ENCODE measurements at places on chromosomes 7 and 10.

DNA sequence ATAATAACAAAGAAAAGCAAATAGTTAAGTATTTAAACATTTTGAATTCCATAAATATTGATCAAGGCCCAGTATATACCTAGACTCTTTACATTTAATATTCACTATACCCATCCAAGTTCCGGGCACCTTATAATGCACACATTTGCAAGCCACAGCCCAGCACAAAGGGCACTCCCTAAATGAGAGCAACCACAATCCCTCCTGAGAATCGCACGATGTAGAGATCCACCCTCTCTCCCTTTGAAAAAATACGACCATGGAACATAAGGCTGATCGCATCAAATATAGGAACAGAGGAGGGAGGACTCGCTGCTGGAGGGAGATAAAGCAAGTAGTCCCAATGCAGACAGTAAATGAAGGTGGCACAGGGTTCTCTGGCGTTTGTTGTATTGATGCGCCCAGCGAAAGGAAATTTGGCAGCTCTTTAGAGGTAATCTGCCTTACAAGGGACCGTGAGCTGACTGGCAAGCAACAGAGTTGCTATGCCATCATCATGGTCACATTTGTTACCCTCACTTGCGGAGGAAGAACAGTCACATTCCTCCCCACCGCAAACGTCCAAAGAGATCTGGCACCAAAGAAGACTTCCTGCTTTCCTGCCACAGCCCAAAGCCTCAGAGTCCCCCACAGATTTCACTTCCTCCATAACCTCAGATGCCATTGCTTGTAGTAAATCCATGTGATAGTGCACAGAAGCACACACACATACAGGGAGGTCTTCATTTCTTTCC, 16.1 kb upstream of the TAS2R40 start:
- no peak for DNase-seq

- no peak for DNase-seq
Observed at GRCh38 chr10:89644691-89644966, 413 bp downstream of the PANK1 start.

DNA sequence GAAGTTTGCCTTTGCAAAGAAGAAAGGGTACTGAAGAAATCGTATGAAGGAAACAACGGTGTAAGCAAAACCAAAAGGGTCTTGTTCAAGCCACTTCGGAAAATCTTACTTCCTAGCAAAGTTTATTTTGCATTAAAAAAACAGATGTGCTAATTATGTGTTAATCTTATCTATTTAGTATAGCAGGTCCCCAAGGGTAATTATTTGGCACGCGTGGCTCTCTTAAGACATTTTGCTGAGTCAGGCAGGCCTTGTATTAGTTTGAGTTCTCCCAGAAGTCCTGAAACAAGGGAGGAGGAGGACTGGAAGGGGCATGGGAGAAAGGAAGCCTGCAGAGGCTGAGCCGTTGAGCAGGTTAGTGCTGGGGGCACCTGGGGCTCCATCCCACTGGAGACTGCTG, 44.9 kb downstream of the TMEM178B start:
- DNase-seq, result no peak

- DNase-seq, result peak; percentile 59
Observed at GRCh38 chr10:52261362-52261761, 52.7 kb upstream of the DKK1 start.

DNA sequence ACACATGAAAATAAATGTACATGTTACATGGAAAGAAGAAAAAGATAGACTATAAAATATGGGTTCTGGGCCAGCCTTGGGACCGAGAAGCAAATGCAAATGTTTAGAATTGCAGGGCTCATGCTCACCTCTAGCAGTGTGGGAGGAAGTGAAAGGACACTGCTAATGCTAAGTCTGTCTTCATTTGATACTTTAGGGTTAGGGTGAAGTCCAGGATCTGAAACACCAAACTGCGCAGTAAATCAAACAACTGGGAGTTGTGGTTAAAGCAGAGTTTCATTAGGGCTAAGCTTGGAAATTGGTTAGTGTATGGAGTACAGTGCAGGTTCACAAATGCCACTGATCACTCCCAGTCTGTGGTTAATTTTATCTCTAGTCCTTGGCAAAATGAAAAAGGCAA, 73.2 kb upstream of the PDK4 start:
- DNase-seq, result no peak

- DNase-seq, result no peak
Observed at GRCh38 chr7:106870983-106871410, 5.9 kb downstream of the PIK3CG start.

DNA sequence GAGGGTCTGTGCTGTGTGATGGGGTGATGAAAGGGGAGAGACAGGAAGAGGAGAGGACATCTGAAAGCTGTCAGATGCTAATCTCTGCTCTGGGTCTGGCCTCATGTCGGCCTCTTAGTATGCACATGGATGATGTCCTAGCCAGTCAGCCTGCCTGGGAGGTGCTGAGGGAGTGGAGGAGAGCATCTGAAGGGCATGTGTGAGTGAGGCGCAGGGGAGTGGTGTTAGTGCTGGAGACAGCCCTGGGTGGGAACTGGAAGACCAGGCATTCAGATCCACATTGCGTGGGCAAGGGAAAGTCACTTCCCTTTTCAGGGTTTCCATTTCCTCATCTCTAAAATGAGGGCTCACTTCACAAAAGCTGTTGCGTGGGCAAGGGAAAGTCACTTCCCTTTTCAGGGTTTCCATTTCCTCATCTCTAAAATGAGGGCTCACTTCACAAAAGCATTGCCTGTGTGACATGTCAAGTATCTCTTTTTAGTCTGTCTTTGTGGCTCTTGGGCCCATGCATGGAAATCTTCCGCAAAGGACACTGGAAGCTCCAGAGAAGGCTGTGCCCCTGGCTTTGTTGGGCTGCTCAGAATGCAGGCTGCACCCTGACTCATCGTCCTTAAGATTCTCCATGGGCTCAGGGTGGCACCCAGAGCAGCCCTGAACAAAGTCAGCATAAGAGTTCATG, 10.0 kb downstream of the SFTPD start:
- DNase-seq, result no peak

DNA sequence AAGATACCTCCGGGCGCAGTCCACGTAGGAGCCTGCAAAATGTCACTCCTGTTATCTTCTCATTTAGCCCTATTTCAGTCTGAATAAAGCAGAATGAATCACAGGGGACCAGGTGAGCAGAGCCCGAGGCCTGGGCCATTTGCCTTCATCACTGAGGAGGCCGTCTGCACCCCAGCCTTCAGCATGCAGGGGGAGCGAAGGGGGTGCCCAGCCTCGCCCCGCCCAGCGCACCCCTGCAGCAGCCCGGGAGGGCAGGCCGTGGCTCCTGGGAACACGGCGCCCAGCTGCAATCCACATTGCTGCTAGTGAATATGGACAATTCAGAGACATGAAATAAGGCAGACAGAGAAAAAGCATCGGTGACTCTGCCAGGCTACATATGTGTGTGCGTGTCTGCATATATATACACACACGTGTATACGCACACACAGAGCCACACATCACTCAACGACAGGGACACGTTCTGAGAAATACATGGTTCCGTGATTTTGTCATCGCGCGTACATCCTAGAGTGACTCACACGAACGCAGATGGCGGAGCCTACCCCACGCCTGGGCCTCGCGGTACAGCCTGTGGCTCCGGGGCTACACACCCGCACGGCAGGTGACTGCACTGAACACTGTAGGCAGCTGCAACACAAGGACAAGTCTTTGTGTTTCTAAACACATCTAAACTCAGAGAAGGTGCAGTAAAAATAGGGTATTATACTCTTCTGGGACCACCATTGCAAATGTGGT, 15.2 kb upstream of the ELFN1 start:
- no peak for DNase-seq

DNA sequence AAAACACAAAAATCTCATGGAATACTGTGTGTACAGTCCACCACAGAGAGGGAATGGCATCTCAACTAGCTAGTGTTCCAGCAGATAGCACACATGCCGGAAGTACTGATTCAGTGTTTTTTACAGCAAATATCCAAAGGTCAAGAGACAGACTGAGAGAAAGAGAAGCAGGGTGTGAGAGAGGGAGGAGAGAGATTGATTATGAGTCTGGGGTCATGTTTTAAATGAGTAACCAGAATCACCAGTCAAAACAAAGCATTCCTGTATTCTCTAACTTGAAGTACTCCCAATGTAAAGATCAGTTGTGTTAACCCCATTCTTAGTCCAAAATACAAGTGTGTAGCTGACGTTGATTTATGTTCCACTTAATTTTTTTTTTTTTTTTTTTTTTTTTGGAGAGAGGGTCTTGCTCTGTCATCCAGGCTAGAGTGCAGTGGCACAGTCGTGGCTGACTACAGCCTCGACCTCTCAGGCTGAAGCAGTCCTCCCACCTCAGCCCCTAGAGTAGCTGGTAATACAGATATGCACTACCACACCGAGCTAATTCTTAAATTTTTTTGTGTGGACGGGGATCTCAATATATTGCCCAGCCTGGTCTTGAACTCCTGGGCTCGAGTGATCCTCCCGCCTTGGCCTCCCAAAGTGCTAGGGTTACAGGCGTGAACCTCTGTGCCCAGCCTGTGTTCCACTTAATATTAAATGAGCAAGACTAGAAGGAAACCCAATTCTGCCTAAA, 114.2 kb downstream of the TAF3 start:
- DNase-seq, result no peak

DNA sequence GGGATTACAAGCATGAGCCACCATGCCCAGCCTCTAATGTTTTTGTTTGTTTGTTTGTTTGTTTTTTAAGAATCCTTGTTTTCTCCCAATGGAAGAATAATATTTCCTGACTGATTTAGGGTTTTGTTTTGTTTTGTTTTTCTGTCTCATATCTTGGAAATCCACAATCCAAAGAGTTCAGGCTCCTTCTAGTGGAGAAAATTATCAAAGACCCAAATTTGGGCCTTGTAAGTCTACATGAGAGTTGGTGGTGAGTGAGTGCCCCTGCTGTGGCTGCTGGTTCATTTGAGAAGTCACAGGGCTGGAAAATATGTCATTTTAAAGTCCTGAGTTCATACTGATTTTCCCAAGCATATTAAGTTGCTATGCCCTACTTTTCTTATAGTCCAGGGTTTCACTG, 33.5 kb upstream of the KLHL7 start:
- no peak for DNase-seq

DNA sequence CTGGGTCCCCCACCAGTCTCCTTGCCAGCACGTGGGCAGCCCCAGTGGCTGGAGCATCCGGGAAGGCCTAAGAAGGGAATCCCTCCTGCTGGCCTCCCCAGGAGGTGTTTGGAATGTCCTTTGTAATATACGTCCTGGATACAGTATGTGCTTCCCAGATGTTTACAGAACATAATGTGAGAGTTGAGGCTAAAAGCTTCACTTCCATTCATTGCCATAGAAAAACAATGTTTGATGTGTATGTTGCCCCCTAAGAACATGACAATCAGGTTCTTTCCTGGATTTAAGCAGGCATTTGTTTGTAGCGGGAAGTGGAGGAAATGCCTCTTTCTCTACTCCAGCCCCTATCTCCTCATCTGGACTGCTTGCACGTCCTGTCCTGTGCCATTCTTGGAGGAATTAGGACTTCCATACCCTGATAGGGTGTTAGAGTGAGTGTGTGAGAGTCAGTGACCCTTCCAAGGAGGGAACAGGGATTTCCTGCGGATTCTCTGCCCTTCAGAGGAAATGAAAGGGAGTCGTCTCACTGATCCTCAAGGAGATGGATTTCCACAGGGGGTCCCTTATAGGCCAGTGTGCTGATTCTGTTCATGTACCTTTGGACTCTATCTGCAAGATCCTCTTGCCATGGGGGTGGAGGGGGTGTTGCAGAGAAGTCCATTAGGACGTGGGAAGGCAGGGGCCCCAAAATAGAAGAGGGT, 1.2 kb downstream of the IGFBP1 start:
- DNase-seq, result no peak

DNA sequence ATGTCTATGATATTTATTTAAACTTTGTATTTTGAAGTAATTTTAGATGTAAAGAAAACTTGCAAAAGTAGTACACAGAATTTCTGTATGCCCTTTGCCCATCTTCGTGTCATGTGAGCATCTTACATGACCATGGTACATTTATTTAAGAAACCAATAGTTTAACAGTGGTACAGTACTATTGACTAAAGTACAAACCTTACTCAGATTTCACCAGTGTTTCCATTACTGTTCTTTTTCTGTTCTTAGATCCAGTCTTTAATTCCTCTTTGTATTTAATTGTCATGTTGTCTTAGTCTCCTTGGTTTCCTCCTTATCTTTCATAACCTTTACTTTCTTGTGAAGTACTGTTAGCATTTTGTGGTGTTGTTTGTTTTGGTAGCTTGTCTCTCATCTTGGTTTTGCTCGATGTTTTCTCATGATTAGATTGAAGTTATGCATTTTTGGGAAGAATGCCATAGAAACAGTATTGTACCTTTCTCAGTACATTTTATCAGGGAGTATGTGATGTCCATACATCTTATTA, 24.1 kb downstream of the TAX1BP1 start:
- no peak for DNase-seq

- DNase-seq, result no peak
Observed at GRCh38 chr10:95566136-95566535, 5.0 kb upstream of the SORBS1 start.

GRCh38 chr7:155745737-155746136, 66.5 kb downstream of the SHH start:
- DNase-seq, result no peak

DNA sequence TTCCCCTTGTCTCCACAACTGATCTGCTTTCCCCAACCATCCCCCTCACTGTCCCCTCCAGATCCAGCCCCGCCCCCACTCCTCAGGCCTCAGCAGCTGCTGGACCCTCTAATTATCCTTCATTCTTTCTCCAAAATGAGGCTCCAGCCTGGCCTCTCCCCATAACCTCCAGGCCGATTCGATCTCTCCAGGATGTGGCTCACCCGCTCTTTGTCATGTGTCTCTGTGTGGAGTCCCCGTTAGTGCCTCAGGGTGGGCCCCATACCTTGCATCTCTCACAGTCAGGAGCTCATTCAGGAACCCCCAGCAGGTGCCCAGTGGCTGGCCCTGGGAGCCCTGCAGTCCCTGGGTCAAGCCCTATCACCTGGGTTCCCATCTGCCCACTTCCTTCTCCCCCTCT, 1.3 kb downstream of the PILRA start:
- no peak for DNase-seq

DNA sequence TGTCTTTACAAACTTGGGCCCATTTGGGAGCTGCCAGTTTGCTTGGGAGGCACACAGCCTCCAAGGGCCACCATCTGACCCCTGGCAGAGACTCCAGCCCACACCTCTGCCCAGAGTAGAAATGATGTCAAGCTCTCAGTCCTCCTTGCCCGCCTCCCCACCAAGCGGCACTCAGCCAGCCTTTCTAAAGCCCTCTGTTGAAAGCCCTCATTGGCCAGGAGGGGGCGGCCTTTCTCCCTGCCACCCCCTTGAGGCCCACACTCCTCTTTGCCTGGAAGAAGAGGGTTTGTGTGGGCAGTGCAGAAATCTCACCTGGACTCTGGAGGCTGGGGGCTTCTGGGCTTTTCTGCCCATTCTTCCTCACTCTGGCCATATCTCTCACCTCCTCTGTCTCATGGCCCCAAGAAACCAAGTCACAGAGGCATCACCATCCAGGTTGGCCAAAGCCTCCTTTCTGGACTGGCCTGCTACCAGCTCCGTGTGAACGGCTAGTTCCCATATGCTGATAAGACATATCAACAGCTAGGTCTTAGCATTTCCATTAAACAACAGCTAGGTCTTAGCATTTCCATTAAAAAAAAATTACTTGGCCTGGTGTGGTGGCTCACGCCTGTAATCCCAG, 36.1 kb downstream of the UBTD1 start:
- no peak for DNase-seq

- DNase-seq, result no peak
Observed at GRCh38 chr7:25196132-25196896, 32.0 kb downstream of the NPVF start.

- no peak for DNase-seq
Observed at GRCh38 chr10:43373461-43373860, 2.0 kb downstream of the FXYD4 start.
